ENCODE measurements at places on chromosomes 7 and 10.

DNA sequence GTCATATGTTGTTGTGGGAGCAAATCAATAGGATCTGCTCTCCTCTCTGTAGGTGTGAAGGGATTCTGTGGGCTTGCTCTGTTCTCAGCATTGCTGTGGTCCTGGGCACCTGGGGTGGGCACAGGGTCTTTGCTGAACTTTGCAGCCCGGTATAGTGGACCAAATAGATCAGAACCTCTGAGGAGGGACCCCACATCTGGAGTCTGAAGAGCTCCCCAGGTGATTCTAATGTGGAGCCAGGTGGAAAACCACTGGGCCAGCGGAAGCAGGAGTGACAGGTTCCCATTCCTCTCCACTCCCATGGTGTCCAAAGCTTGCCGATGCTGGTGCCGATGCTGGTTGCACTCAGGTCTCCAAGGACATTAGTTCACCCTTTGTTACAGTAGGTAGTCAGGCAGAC, 257.2 kb downstream of the GLRX3 start:
- no peaks in the 10 kb centered on the region for H3K36me3 ChIP-seq
- no peaks in the 10 kb centered on the region for H3K27me3 ChIP-seq
- DNase-seq = no peak
- H3K27ac ChIP-seq = no peak overlapping the region
- no peaks in the 10 kb centered on the region for H3K4me1 ChIP-seq
- H3K4me3 ChIP-seq = no peak overlapping the region

GRCh38 chr10:96645191-96645721, 58.4 kb upstream of the TM9SF3 start:
- no peak overlapping the region for H3K27ac ChIP-seq
- no peaks in the 10 kb centered on the region for H3K27me3 ChIP-seq
- H3K4me1 ChIP-seq = no peaks in the 10 kb centered on the region
- DNase-seq = no peak
- no peaks in the 10 kb centered on the region for H3K36me3 ChIP-seq

DNA sequence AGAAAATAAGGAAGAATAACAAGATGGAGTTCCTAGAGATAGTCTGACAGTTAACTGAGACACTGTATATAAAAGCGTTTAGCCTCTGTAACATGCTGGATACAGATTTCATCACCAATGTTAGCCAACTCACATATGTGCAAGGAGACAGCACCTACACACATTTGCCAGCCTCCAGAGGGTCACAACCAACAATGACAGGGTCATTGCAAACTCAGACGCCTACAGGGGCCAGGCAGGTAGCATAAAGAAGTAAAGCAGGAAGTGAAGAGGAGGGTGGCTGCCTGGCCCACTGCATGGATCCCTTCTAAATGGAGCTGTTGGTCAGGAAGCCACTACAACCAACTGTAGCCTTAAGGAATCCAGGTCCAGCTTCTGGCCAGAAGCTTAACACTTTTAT, 50.4 kb downstream of the NRAP start:
- H3K4me3 ChIP-seq = no peak overlapping the region
- H3K27ac ChIP-seq = no peak overlapping the region
- DNase-seq = no peak
- H3K4me1 ChIP-seq = no peaks in the 10 kb centered on the region

DNA sequence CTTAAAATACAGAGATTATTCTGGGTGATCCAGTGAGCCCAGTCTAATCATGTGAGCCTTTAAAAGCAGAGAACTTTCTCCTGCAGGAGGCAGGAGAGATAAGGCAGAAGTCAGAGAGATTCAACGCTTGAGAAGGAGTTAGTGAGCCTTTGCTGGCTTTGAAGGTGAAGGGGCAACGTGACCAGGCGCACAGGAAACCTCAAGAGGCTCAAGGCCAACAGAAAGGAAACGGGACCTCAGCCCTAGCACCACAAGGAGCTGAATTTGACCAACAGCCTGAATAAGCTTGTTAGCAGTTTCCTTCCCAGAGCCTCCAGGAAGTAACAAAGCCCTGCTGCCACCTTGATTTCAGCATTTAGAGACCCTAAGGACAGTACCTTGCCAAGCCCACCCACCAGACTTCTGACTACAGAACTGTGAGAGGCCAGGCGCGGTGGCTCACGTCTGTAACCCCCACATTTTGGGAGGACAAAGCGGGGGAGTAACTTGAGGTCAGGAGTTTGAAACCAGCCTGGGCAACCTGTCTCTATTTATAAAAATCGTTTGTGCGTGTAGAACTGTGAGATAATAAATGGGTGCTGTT, 87.3 kb upstream of the KAT6B start:
- no peaks in the 10 kb centered on the region for H3K27me3 ChIP-seq
- H3K4me3 ChIP-seq = no peak overlapping the region
- DNase-seq = peak; percentile 5
- no peaks in the 10 kb centered on the region for H3K36me3 ChIP-seq

GRCh38 chr10:105981679-105982078, 1182.8 kb downstream of the SORCS1 start:
- no peak for DNase-seq
- no peaks in the 10 kb centered on the region for H3K4me1 ChIP-seq
- no peaks in the 10 kb centered on the region for H3K27me3 ChIP-seq
- H3K36me3 ChIP-seq = no peaks in the 10 kb centered on the region
- no peak overlapping the region for H3K27ac ChIP-seq

DNA sequence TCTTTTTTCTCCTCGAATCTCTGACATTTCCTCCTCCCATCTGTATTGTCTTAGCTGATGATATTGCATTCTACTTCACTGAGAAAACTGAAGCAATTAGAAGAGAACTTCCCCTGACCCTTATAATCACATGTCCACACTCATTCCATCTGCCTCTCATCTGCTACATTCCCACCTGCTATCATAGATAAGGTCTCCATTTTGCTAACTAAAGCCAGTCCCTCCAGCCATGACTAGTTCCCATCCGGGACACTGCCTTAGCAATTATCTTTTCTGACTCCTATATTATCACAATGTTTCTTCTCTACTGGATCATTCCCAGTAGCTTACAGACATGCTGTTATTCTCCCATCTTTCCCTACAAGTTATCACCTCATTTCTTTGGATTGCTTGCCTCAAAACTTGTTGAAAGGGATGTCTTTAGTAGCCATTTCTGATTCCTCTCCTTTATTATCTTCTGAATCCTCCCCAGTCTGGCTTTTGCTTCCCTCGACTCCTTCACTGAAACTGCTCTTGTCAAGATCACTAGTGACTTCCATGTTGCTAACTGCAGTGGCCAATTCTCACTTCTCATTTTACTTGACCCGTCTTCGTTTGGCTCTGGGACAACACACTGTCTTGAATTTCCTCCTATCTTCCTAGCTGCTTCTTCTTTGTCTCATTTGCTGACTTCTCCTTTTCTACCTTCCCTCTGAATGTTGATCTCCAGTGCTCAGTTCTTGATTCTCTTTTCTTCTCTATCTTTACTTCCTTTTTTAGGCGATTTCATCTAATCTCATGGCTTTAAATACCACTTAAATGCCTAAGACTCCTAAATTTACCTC, 35.9 kb downstream of the FZD1 start:
- H3K4me3 ChIP-seq = no peak overlapping the region
- no peak overlapping the region for H3K27ac ChIP-seq
- no peaks in the 10 kb centered on the region for H3K36me3 ChIP-seq
- H3K27me3 ChIP-seq = no peaks in the 10 kb centered on the region
- H3K4me1 ChIP-seq = no peaks in the 10 kb centered on the region
- no peak for DNase-seq

DNA sequence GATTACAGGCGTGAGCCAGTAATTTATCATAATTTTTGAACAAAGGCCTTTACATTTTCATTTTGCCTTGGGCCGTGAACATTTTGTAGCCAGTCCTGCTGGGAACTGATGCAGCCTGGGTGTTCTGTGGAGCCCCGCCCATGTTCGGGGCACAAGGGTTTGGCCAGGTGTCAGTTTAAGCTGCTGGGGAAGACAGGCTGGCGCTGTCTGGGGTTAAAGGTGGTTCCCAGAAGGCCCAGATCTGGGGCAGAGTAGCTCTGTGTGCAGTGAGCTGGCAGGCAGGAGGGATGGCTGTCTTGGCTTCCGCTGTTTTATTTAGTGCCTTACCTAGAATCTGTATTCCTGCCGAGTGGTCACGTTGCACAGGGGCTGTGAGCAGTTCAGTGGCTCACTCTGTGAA, 50.2 kb downstream of the DOCK1 start:
- DNase-seq = no peak
- H3K27ac ChIP-seq = no peak overlapping the region
- no peaks in the 10 kb centered on the region for H3K27me3 ChIP-seq
- no peaks in the 10 kb centered on the region for H3K4me1 ChIP-seq
- no peaks in the 10 kb centered on the region for H3K36me3 ChIP-seq
- H3K4me3 ChIP-seq = no peak overlapping the region

- no peak overlapping the region for H3K4me3 ChIP-seq
- H3K36me3 ChIP-seq = no peaks in the 10 kb centered on the region
- no peaks in the 10 kb centered on the region for H3K27me3 ChIP-seq
- no peak overlapping the region for H3K27ac ChIP-seq
- no peaks in the 10 kb centered on the region for H3K4me1 ChIP-seq
Observed at GRCh38 chr7:25031007-25031406, 51.0 kb upstream of the OSBPL3 start.

GRCh38 chr7:69631131-69631530, 32.9 kb downstream of the AUTS2 start:
- H3K27me3 ChIP-seq = no peaks in the 10 kb centered on the region
- H3K27ac ChIP-seq = no peak overlapping the region
- no peak overlapping the region for H3K4me3 ChIP-seq
- H3K4me1 ChIP-seq = peaks cover 4% of the 10 kb centered on the region
- H3K36me3 ChIP-seq = no peaks in the 10 kb centered on the region

GRCh38 chr10:63414481-63415260, 51.1 kb downstream of the JMJD1C start:
- no peaks in the 10 kb centered on the region for H3K27me3 ChIP-seq
- H3K27ac ChIP-seq = no peak overlapping the region
- no peaks in the 10 kb centered on the region for H3K36me3 ChIP-seq
- no peak overlapping the region for H3K4me3 ChIP-seq

- no peak overlapping the region for H3K4me3 ChIP-seq
- H3K36me3 ChIP-seq = no peaks in the 10 kb centered on the region
- no peak overlapping the region for H3K27ac ChIP-seq
- H3K27me3 ChIP-seq = no peaks in the 10 kb centered on the region
Observed at GRCh38 chr10:95814011-95814727, 58.2 kb downstream of the ENTPD1 start.

- H3K4me3 ChIP-seq = no peak overlapping the region
- H3K4me1 ChIP-seq = no peaks in the 10 kb centered on the region
- no peak overlapping the region for H3K27ac ChIP-seq
Observed at GRCh38 chr10:129568583-129569344, 101.7 kb downstream of the MGMT start.

DNA sequence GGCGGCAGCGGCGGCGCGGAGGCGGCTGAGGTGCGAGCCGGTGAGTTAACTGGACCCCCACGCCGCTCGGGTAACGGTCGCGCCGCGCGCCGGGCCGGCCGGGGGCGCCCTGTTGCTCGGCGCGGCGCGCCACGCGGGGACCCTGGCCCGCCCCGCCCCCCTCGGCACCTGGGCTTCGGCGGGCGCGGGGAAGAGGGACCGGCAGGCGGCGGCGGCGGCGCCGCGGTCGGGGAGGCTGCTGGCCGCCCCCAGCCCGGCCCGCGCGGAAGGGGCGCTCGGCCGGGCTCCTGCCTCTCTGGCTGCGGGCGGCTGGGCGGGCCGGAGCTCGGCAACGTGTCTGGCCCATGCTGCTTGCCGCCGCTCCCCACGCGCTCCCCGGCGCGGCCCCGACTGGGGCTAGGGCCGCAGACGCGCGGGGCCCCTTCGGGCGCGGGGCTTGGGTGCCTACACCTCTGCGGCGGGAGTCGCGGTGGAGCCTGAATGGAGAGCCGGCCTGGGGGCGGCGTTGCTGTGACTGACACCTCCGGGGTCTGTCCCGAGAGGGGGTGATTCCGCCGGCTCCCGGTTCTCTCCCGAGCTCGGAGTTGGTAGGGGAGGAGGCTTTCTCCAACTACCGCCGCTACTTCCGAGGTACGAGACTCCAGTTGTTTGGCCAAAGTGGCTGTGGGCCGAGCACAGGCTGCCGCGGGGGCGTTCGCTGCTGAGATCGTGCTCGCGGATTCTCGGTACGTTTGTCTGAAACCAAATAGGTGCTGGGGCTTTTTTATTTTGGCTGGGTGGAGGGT, 494 bp downstream of the PALS2 start:
- no peaks in the 10 kb centered on the region for H3K36me3 ChIP-seq
- peaks cover 3% of the 10 kb centered on the region for H3K4me1 ChIP-seq
- H3K4me3 ChIP-seq = peak overlapping the region; percentile 79
- H3K27me3 ChIP-seq = peaks cover 2% of the 10 kb centered on the region
- peak; percentile 77 for DNase-seq

DNA sequence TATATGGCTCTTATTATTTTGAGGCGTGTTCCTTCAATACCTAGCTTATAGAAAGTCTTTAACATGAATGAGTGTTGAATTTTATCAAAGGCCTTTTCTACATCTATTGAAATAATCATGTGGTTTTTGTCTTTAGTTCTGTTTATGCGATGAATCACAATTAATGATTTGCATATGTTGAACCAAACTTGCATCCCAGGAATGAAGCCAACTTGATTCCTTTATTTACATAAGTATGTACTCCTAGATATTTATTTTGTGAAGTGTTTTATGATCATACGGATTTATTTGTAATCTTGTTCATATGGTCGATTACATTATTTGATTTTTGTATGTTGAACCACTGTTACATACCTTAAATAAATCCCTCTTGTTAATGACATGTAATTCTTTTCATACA, 244.3 kb upstream of the KCND2 start:
- DNase-seq = no peak
- no peaks in the 10 kb centered on the region for H3K36me3 ChIP-seq
- no peak overlapping the region for H3K27ac ChIP-seq
- no peaks in the 10 kb centered on the region for H3K27me3 ChIP-seq
- H3K4me3 ChIP-seq = no peak overlapping the region
- H3K4me1 ChIP-seq = no peaks in the 10 kb centered on the region

Data from kidney (tissue), 22 donors.